ENCODE measurements at places on chromosomes 1 and 21. TPM values are rescaled to one million over a fixed set of nuclear protein-coding genes. Genes with fewer than 3 reads are reported as not detected.

- no peaks in the 10 kb centered on the region for H3K36me3 ChIP-seq
- H3K4me1 ChIP-seq: no peaks in the 10 kb centered on the region
- DNase-seq: no peak
- H3K4me3 ChIP-seq: no peak overlapping the region
- H3K27me3 ChIP-seq: no peaks in the 10 kb centered on the region
- no peak overlapping the region for H3K27ac ChIP-seq
Observed at GRCh38 chr1:4344065-4344732, 310.2 kb upstream of the AJAP1 start.

- no peak for DNase-seq
- no peaks in the 10 kb centered on the region for H3K36me3 ChIP-seq
- no peak overlapping the region for H3K27ac ChIP-seq
- no peak overlapping the region for H3K4me3 ChIP-seq
- H3K27me3 ChIP-seq: no peaks in the 10 kb centered on the region
- peaks cover 25% of the 10 kb centered on the region for H3K4me1 ChIP-seq
Observed at GRCh38 chr1:41884256-41885230, 34.2 kb downstream of the HIVEP3 start.

GRCh38 chr1:24321697-24322469, 2.7 kb downstream of the GRHL3 start:
- no peak overlapping the region for H3K27ac ChIP-seq
- H3K4me3 ChIP-seq: peak overlapping the region; percentile 52
- DNase-seq: no peak
- no peaks in the 10 kb centered on the region for H3K36me3 ChIP-seq

GRCh38 chr1:67833602-67833940, 304 bp upstream of the GNG12 start:
- no peaks in the 10 kb centered on the region for H3K27me3 ChIP-seq
- no peak for DNase-seq
- H3K4me1 ChIP-seq: peaks cover 24% of the 10 kb centered on the region

GRCh38 chr1:191152776-191153175, 675.1 kb upstream of the BRINP3 start:
- H3K36me3 ChIP-seq: no peaks in the 10 kb centered on the region

GRCh38 chr1:39272798-39273469, 68.4 kb downstream of the MACF1 start:
- H3K27ac ChIP-seq: peak overlapping the region; percentile 50
- no peak overlapping the region for H3K4me3 ChIP-seq
- no peak for DNase-seq
- no peaks in the 10 kb centered on the region for H3K36me3 ChIP-seq

- H3K27me3 ChIP-seq: no peaks in the 10 kb centered on the region
- DNase-seq: no peak
- peaks cover 12% of the 10 kb centered on the region for H3K4me1 ChIP-seq
- no peak overlapping the region for H3K4me3 ChIP-seq
Observed at GRCh38 chr1:47481936-47482335, 44.1 kb downstream of the FOXD2 start.

GRCh38 chr1:29806646-29807319, 570.5 kb downstream of the PTPRU start:
- no peaks in the 10 kb centered on the region for H3K36me3 ChIP-seq
- DNase-seq: no peak
- no peak overlapping the region for H3K4me3 ChIP-seq
- no peaks in the 10 kb centered on the region for H3K27me3 ChIP-seq
- H3K27ac ChIP-seq: no peak overlapping the region

- no peak overlapping the region for H3K27ac ChIP-seq
- no peaks in the 10 kb centered on the region for H3K36me3 ChIP-seq
- DNase-seq: no peak
- no peaks in the 10 kb centered on the region for H3K4me1 ChIP-seq
- no peak overlapping the region for H3K4me3 ChIP-seq
Observed at GRCh38 chr1:184563308-184563707, 176.5 kb downstream of the C1orf21 start.

DNA sequence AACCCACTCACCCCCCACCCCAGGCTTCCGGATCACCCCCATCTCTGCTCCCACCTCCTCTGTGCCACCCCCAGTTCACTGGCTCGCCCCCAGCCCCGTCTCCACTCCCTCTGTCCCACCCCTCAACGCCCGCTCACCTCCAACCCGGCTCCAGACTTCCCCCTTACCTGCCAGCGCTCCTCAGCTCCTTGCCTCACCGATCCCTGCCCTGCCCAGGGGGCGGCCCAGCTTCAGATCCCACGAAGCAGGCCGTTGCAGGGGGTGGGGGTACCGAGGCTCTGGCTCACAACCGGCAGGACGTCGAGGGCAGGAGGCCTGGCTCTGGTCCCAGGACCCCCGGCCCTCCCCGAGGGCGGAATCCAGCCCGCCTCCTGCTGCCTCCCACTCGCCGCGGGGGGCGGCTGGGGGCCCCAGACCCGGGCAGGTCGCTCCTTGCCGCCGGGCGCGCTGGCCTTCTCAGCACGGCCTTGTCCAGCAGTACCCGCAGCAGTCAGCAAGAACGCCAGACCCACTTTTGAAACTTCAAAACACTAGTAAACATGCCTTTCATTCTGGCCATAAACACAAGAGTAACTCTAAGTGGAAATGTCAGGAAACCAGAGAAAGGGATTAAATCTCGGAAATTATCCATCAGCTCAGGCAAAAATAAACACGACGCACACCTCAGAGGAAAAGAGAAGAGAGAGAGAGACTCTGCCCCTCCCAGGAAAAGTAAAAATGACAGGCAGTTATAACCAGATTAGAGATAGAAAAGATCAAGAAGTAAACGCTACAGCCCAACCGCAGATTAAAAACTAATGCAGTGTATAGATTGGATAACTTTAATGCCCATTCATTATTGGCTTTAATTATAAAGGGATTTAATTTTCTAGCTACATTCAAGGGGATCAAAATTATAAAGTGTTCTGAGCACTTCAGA, 1.0 kb upstream of the FAM89A start:
- peak; percentile 30 for DNase-seq
- no peak overlapping the region for H3K4me3 ChIP-seq
- H3K36me3 ChIP-seq: no peaks in the 10 kb centered on the region
- H3K27ac ChIP-seq: no peak overlapping the region

DNA sequence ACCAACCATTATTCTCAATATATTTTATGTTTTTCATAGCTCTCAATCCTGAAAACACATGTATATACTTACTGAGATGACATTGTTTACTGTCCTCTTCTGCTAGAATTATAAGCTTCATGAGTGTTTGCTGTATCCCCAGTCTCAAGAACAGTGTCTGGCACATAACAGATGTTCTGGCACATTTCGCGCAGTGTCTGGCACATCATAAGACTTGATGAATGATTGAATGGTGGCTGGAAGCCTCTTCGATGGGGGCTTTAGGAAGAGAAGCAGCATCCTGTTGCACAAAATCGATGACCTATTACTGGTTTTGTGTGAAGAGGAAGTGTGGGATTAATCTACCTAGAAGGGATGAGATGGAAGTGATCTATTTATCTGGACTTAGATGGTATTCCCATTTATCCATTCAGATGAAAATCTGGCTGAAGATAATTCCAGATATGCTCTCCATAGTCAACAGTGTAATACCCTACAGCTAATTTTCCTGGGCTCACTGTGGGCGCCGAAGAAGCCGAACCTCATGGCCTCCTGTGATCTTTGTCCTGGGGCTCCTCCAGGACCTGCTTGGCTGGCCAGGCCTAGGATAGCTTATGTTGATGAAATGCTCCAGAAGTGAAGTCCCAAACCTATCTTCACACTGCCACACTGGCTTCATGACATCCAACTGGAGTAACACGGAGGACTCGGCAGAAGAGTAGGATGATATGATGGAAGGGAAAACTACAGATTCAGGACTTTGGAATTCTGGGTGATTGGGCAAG, 26.5 kb downstream of the CD34 start:
- H3K4me3 ChIP-seq: no peak overlapping the region
- H3K27ac ChIP-seq: no peak overlapping the region
- H3K27me3 ChIP-seq: no peaks in the 10 kb centered on the region

GRCh38 chr1:27973771-27974416, 14.1 kb downstream of the XKR8 start:
- DNase-seq: no peak
- H3K36me3 ChIP-seq: peaks cover 3% of the 10 kb centered on the region
- no peaks in the 10 kb centered on the region for H3K4me1 ChIP-seq
- H3K27ac ChIP-seq: no peak overlapping the region

DNA sequence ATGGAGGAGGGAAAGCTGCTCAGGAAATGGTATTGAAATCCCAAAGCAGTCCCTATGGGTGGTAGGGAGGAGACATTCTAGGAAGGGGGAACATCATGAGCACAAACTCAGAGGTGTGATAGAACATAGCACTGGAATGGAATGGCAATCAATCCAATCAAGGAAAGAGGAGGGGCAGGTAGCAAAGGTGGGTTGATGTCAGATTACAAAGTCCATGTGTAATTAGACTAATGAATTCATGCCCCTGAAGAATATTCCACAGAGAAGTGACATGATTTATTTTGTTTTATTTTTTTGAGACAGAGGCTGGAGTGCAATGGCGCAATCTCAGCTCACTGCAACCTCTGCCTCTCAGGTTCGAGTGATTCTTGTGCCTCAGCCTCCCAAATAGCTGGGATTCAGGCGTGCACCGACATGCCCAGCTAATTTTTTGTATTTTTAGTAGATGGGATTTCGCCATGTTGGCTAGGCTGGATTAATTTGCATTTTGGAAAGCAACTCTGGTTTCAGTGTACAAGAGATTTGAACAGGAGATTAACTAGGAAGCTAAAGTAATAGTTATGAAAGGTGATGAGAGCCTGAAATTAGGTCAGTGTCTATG, 36.1 kb downstream of the DEGS1 start:
- H3K27me3 ChIP-seq: no peaks in the 10 kb centered on the region
- no peak overlapping the region for H3K4me3 ChIP-seq
- no peaks in the 10 kb centered on the region for H3K4me1 ChIP-seq
- no peak overlapping the region for H3K27ac ChIP-seq

DNA sequence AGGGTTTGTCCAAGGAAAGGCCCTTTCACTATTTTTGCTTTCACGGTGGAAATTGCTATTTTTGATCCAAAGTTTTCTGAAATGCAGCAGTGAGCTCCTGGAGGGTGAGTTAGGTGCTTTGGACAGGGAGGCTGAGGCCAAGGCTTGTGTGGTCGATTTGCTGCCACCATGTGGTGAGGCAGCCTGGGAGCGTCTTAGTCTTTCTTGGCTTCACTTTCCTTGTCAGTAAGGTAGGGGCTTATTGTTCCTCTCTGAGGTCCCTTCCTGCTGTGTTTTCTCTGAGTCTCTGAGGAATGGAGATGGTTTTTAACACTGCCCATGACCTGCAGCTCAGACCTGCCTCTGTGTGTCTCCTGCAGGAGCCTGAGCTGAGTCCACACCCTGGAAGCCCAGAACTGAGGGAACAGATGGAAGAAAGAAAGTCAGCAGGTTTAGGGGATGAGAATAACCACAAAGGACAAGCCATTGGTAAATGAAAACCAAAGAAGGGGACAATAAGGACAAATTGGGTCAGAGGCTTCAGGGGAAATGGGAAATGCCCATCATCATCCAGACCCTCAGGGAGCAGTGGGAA, 20.1 kb upstream of the S100A10 start:
- no peak overlapping the region for H3K4me3 ChIP-seq
- no peak for DNase-seq
- H3K27me3 ChIP-seq: no peaks in the 10 kb centered on the region
- H3K27ac ChIP-seq: no peak overlapping the region
- no peaks in the 10 kb centered on the region for H3K4me1 ChIP-seq

DNA sequence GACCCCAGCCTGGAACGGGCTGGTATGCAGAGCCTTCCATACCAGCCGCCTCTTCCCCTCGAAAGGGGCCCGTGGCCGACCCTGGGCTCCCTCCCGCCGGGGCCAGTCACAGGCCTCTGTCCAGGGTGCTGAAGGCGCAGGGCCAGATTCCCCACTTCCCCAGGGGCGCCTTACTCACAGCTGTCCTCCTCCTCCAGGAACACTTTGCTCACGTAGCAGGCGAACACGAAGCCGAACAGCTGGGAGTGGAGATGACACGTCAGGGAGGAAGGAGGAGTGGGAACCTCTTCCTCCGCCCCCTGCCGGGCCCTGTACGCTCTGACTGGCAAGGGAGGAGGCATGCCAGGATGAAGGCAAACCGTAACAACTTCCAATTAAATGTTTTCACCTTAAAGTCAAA, 57.3 kb downstream of the NKAIN1 start:
- no peak overlapping the region for H3K27ac ChIP-seq
- peaks cover 7% of the 10 kb centered on the region for H3K4me1 ChIP-seq
- peak; percentile 70 for DNase-seq
- no peaks in the 10 kb centered on the region for H3K36me3 ChIP-seq
- peak overlapping the region; percentile 39 for H3K4me3 ChIP-seq

DNA sequence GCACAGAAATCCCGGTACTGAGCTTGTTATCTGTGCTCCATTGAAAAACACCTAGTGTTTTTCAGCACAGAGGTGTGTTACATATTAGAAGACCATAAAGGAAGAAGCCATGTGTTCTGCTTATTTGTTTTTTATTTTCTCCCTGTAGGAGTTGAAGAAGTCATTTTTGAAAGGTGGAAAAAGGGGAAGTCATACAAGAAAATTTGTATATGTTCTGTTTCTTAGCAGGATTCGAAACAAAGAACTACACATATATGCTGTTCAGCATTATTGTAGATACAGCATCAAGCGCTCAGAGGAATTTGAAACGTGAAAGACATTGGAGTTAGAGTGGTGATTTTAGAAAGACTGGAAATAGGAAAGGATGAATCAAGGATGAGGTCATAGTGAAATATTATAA, 345.3 kb upstream of the ADGRL2 start:
- no peak for DNase-seq
- H3K27me3 ChIP-seq: no peaks in the 10 kb centered on the region
- H3K4me1 ChIP-seq: no peaks in the 10 kb centered on the region

GRCh38 chr1:66876664-66877063, 48.0 kb downstream of the DNAI4 start:
- H3K4me3 ChIP-seq: no peak overlapping the region
- H3K27ac ChIP-seq: no peak overlapping the region
- H3K4me1 ChIP-seq: no peaks in the 10 kb centered on the region
- DNase-seq: no peak
- no peaks in the 10 kb centered on the region for H3K27me3 ChIP-seq

OLIG2 gene
- total RNA-seq: not detected

NLRP3 gene
- 3.8 TPM for total RNA-seq

MCOLN2 gene
- total RNA-seq: 1.4 TPM

CDK18 gene
- total RNA-seq: 12.7 TPM

ADAM30 gene
- not detected for total RNA-seq

ERVH48-1 gene
- total RNA-seq: not detected

SPATA1 gene
- total RNA-seq: 0.23 TPM

PLEKHA6 gene
- total RNA-seq: 9.5 TPM

NEK2 gene
- 0.17 TPM for total RNA-seq

ASAP3 gene
- total RNA-seq: 27.6 TPM
